ENCODE measurements at places on chromosomes 5 and 9. TPM values are rescaled to one million over a fixed set of nuclear protein-coding genes. Genes with fewer than 3 reads are reported as not detected.

- no peak for DNase-seq
Observed at GRCh38 chr9:3836011-3836410, 310.2 kb upstream of the RFX3 start.

DNA sequence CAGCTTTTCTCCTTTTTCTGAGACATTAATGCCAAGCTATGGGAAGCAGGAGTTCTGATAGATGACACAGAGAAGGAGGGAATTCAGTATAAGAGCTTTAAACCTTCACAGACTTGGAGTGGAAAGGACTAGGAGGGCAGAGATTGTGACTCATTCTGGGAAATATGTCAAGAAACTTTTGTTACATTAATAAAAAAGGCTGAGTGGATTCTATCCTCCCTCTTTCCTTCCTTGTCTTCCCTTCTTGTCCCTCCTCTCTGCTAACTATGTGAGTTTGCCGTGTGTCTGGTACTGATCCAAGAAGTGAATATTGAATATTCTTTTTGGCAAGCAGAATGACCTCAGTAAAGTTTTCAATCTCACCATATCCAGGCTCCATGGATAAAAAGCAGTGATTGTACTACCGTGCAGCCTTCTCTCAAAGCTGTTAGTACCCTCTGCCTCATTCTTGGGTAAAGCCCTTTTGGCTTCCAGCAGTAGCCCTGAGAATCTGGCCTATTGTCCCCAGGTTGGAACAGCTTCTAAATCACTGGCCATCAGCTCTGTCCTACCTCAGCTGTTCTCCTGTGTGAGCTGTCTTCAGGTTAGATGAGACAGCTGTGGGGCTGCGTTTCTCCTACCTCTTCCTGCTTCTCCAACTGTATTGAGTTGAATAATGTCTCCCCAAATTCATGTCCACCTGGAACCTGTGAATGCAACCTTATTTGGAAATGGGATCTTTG is 73.9 kb downstream of the ATG10 start:
- DNase-seq = peak; percentile 75

The LRRC70 gene
- 0.17 TPM for total RNA-seq

DNA sequence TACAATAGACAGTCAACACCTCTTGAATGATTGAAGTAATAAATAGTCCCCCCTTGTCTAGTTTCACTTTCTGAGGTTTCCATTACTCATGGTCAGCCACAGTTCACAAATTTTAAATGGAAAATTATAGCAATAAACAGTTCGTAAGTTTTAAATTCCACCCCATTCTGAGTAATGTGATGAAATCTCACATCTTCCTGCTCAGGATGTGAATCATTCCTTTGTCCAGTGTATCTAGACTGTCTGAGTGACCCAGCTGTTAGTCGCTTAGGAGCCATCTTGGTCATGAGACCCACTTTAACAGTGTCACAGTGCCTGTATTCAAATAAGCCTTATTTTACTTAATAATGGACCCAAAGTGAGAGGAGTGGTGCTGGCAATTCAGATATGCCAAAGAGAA is 311.6 kb upstream of the PRR16 start:
- peak; percentile 95 for DNase-seq

DNA sequence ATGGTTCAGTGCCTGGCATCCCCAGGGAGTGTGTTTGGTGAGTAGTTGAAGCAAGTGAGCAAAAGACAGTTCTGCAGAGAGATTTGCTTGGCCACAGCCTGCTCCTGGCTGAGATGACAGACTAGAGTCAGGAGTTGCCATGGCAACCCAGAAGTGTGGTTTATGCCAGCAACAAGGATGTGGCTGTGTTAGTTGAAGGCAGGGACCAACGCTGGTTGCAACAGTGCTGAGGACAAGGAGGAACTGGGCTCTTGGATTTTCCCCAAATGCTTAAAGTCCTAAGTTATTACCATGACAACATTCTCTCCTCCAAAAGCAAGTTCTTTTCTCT is 2.7 kb downstream of the NXNL2 start:
- peak; percentile 97 for DNase-seq

DNA sequence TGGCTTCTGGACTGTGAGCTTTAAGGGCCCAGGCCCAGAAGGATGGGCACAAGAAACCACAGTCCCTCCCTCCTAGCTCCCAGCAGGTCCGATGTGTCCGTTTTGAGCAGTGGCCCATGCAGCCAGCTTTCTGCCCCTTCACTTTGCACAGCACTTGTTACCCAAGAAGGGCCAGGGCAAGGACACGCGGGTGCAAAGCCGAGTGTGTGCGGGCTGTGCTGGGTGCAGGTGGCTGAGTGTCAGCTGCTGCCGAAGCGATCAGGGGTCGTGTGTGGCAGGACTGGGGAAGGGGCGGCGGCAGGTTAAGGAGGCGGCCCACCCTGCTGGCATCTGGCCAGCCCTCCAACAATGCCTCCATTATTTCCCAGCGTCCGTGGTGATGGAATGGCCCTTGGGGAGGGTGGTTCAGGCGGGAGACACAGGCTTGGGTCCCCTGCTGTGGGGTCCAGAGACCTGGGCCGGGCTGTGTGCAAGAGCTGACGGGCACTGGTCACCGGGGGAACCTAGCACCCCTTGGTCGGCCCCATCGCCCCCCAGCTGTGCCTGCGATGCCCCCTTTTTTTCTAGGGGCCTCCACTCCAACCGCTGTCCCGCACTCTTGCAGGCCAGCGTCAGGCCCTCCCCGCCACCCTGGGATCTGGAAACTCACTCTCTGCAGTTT is 653 bp downstream of the LHX3 start:
- DNase-seq = no peak

DNA sequence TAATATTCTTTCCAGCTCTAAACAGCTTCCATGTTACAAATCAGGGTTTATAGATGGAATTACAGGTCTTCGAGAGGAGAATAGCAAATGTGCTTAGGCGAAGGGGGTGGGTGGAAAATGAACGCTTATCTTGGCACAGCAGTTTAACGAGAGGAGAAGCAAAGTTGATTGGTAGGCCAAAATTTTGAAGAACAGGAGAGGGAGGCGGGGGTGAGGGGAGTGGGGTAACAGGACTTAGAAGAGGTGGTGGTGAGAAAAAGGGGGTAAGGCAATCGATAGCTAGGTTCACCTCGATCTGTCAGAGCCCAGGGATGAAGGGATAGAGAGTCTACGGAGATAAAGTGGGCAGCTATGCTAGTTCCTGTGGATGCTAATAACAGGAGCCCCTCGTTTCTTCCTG is 764 bp downstream of the ANKRA2 start:
- DNase-seq = no peak

GRCh38 chr5:176803943-176804498 is 6.3 kb upstream of the UNC5A start:
- DNase-seq = no peak

The SEMA6A gene
- total RNA-seq = not detected

The MELK gene
- 74.2 TPM for total RNA-seq

The SCGB3A2 gene
- not detected for total RNA-seq

DNA sequence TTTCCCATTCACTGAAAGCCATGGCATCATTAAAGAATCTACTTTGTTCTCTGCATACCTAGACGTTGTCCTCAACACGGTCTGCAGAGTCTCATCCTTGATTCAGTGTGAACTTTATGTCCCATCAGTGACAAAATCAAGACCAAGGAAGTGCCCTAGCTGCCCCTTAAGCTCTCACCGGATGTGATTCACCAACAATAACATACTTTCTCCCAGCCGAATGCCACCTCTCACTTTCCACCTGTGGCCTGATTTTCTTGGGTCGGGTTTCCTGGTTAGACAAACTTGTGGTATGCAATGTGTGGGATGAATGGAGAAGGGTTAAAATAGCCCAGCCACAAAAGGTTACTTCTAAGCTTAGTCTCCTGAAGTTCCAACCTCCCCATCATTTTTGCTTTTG is 145.3 kb upstream of the PAPPA start:
- DNase-seq = peak; percentile 73

The IDNK gene
- 6.2 TPM for total RNA-seq

DNA sequence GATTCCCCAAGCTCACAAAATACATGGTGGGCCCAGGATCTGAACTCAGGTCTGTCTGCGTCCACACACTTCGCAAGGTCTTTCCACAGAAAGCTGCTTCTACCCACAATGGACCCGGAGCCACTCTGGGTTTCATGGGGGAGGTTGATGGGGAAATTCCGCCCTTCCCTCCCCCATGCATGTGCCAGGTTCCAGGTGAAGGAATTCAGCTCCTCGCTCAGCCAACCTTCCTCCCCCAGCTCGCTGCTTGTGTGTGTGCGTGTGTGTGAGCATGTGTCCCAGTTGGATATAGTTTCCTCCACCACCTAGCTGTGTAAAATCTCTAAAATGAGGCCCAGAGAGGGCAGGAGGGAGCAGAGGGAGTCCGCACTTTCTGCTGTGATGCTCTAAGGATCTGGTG is 1.0 kb downstream of the PTGS1 start:
- no peak for DNase-seq

The SLIT3 gene
- total RNA-seq = under 0.01 TPM

The EGFLAM gene
- 22.4 TPM for total RNA-seq

DNA sequence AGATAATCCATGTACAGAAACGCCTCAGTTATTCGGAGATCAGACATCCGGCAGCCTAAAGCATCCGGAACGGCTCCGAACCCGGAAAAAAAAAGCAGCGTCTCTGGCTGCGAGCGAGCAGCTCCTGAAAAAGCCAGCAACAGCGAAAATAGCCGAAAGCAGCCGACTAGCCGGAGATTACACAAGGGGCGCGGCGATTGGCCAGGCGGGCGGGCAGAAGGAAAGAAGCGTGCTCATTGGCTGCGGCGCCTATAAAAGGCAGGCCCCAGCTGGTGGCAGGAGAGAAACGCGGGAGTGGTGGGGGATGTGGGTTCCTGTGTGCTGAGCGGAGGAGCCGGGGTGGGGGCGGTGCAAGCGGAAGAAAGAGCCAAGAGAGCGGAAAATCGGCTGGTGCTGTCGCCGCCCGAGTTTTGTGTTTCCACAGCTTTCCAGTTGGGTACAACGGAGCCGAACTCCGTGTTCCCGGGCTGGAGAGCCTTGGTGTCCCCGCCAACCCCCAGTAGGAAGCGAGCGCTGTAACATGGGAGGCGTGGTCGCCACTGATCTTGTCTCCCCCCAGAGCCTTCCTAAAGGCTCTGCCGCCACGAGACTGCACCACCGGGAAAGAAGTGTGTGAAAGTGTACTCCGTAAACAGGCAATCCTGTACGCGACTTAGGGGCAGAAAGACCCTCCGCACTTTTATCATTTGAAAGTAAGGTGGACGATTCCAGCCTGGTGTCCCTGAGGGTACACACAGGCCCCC is at the start of gene ARL15:
TSS of gene ARL15 (minus strand) at position 141 of the 743 bp plus-strand sequence.
- peak; percentile 97 for DNase-seq

- no peak for DNase-seq
Observed at GRCh38 chr5:83556190-83556589, 84.6 kb downstream of the VCAN start.

The PPP3R2 gene
- total RNA-seq = not detected

DNA sequence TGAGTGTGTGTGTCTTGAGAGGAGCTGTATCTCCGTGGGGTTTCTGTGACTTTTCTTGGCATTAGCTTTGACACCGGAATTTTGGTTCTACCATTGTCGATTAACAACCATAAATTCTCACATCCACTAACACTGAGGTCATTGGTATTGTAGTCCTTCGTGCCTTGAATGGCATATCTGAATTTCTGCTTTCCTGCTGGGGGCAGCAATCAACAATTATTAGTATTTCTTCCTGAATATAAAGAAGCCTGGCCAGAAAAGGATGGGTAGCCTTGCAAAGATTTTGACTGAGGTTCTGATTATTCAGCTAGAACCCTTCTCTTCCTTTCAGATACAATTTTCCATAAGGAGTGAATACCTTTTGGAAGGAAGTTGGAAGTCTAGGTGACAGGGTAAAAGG is 33.5 kb upstream of the SHOC1 start:
- peak; percentile 55 for DNase-seq

DNA sequence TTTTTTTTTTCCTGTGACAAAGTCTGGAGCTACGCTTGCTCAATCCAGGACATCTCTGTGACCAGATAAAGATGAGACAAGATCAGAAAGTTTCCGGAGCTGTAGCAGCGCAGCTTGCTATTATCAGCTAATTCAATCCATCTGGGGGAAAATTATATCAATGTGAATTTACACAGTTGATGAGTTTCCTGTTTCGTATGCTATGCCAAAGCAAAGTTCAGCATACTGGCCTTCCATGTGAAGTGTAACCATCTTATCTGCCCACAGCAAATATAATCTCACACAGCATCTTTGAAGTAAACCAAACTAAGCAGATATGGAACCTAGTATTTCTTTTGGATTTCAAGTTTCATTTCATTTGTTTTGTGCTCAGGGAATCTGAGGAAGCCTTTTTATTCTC is 1767.7 kb downstream of the EFNA5 start:
- DNase-seq = no peak

The ZNF366 gene
- 0.23 TPM for total RNA-seq

DNA sequence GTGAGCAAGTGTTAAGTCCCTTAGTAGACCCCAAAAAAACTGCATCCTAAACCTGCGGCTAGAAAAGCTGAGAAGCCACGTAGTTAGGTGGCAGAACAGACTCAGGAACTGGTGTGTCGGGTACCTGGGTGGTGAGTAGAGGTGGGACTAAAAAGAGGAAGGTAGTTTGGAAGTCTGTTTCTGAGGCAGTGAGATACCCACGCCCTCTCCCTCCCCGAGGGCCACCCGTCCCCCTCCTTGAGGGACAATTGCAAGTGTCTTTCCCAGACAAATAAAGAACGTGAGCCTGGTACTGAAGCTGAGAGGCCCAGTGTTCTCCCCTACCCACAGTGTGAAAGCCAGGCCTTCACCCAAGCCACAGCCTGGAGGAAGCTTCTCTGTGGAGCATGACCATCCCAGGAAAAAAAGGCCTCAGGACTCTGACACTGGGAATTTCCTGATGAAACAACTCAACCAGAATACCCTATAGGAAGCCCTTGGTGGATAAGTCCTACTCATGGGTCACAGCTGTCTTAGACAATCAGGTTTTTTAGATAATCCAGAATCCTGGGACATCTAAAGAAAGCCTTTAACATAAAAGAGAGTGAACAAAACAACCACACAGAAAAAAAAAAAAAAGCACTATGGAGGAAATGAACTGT is 7.0 kb upstream of the CD74 start:
- DNase-seq = no peak

- no peak for DNase-seq
Observed at GRCh38 chr9:86036555-86036954, 62.8 kb downstream of the GOLM1 start.

DNA sequence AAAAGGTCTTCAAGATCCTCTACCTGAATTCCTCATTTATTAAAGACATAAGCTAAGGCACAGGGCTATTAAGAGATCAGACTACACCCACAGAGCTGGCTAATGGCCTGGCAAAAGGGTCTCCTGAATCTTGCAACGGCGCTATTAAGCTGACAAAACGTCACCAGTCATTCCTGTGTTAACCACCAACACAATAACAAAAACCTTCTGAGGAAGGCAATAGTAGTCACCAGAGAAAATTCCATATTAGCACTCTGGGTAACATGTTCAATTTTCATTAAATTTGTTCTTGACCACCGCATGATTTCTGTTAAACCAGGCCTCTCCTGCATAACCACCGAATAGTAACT is 77.0 kb downstream of the GNAQ start:
- no peak for DNase-seq
